8988T (cell line): ENCODE measurements at places on chromosomes 1 and 21.

DNA sequence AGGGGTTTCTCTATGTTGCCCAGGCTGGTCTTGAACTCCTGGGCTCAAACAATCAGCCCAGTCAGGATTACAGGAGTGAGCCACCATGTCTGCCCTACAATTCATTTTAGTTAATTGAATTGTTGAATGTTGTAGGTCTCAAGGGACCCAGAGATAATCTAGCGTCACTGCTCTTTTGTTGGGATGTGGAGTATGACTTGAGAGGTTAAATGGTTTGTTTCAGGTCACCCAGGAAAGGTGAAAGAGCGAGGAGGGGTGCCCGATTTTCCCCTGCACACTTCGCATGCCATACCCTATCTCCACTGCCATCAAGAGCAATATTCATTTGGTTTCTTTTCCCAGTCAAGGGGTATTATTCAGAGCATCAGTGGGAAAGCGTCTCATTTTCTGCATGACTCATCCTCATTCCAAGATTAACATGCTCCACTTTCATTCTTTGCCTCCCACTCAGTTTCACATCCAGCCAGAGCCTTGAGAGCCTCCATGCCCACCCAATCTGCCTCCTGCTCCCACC is 13.1 kb upstream of the SLC30A1 start:
- no peak for DNase-seq

DNA sequence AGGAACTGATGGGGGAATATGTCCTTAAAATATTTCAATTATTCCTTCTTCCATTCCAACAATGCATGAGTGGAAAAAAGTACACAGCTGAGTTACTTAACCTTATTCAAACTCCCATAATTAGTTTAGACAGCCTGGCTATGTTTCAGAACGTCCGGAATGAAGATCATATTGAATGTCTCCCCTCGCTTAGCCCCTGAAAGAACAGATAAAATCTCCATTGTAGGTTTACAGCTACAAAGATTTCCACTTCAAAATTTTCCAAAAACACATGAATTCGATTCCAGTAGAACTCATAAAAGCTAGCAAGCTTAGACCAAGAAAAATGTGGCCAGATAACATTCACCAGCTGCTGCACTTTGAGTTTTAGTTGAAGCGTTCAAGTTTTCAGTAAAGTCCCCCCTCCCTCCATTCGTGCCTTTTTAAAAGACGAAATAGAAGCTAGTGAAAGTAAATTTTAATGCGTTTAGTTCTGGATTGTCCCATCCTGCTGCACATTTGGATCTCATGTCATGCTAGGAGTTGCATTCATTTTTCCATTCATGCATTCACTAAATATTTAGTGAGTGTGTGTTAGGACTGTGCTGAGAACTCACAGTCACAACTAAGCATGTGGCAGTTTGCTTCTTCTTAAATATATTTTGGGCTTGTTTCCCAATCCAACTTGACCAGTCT is 29.4 kb upstream of the SSX2IP start:
- no peak for DNase-seq

DNA sequence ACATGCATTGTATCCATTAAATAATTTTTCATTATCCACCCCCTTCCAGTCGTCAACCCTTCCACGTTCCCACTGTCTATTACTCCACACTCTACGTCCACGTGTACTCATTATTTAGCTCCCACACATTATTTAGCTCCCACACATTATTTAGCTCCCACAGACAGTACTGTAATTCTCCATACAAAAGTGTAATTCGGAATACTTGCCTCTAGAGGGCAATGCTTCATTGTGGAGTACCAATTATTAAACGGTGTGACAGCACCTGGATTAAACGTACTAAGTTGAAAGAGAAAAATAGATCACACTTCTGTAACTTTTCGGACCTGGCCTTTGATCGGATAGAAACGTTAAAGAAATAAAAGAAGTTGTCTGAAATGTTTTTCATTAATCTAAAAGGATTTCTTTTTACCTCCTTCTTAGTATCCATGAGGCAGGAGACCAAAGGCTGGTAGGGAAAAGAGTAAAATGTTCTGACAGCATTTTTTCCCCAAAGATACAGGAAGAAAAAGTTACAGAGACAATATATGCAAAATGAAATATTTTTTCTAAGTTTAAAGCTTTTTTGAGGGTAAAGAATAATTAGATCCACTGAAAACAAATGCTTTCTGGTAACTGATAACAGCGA is 99.2 kb downstream of the LHX8 start:
- no peak for DNase-seq

DNA sequence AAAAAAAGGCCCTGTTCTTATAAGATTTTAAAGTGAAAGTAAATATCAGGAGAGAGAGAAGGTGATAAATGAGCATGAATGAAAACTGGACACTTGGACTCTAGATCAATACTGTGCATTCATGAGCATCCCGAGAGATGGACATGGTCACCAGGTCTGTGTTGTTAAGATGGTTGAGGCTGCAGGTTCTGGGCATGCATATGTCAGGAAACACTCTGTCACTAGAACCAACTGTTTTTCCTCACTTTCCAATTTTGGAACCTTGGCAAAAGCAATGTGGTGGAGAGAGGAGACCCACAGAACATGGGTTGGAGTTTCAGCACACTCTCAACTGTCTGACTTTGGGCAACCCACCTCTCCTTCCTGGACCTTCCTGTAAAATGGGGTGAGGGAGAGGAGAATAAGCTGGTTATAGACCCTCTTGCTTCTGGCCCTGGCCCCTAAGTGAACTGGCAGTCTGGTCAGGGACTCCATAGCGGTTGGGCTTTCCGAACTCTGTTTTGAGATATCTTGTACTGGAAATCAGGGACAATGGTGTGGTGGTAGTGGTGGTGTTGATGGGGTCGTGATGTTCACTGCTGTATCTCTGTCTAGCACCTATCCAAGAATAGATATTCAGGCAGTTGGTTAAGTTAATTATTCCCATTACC is 4.2 kb downstream of the MAN1C1 start:
- no peak for DNase-seq

- DNase-seq: peak; percentile 43
Observed at GRCh38 chr1:25619101-25619890, 2.7 kb downstream of the MAN1C1 start.

GRCh38 chr21:24658926-24659325 is 948.4 kb downstream of the MRPL39 start:
- DNase-seq: no peak

DNA sequence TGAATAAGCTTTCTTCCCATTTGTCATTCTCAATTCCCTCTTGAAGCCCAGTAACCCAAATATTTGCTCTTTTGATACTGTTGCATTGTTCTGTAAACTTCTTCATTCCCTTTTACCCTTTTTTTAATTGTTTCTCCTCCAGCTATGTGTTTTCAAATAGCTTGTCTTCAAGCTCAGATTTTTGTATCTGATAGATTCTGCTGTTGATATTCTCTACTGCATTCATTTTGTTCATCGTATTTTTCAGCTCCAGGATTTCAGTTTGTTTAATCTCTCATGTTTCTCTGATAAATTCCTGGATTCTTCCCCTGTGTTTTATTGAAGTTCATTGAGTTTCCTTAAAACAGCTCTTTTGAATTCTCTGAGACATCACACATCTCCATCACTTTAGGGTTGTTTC is 51.8 kb downstream of the PKN2 start:
- no peak for DNase-seq

GRCh38 chr1:223512057-223512456 is 118.8 kb downstream of the CCDC185 start:
- DNase-seq: no peak

- DNase-seq: no peak
Observed at GRCh38 chr1:67666636-67667035, 18.4 kb upstream of the GADD45A start.

GRCh38 chr1:41162441-41162840 is 79.7 kb downstream of the SCMH1 start:
- DNase-seq: no peak

DNA sequence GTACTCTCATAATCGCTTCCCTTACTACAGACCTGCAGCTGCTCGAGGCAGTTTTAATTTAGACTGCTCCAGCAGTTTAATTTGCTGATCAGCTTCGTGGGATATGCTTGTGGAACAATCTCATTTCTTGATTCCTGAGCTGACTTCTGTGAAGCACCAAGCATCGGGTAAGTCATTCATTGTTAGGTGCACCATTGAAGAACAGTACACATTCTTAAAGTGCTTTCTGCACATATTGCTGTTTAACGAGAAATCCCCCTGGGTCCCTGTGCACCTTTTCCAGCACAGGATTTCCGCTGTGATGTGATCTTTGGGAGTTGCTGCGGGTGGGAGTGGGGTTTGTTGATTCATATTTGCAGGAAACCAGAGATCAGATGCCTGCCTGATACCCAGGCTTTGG is 9.1 kb downstream of the GALNT2 start:
- DNase-seq: no peak

DNA sequence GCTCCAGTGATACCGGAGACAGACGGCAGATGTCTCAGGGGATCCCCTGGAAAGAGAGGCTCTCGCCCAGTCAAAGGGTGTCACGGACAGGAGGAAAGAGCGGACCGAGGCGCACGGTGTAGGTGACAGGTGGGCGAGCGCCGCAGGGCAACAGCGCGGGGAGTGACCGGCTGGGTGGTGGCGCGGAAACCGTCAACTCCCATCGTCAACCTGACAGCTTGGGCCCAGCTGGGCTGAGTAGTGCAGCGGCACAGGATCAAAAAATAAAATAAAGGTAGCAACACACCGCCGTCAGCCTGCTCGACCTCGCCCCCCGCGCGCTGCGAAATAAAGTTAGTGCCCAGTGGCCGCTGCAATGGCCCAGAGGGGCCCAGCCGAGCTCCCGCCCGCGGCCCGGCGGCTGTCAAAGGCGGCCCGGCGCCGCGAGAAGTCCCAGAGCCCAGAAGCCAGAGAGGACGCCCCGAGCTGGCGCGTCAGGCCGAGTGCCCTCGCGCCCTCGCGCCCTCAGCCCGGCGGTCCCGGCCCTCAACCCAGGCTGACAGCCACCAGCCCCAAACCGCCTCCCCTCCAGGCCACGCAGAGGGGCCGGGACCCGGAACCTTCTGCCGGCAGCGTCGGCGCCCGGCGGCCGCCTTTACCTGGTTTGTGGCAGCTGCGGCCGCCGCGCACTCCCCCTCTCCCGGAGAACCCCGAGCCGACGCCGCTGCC is at the start of gene LYST:
LYST (minus strand) TSS at position 702 of the 708 bp plus-strand sequence. CDS start 36,489 bp downstream, outside the sequence.
- peak; percentile 24 for DNase-seq

DNA sequence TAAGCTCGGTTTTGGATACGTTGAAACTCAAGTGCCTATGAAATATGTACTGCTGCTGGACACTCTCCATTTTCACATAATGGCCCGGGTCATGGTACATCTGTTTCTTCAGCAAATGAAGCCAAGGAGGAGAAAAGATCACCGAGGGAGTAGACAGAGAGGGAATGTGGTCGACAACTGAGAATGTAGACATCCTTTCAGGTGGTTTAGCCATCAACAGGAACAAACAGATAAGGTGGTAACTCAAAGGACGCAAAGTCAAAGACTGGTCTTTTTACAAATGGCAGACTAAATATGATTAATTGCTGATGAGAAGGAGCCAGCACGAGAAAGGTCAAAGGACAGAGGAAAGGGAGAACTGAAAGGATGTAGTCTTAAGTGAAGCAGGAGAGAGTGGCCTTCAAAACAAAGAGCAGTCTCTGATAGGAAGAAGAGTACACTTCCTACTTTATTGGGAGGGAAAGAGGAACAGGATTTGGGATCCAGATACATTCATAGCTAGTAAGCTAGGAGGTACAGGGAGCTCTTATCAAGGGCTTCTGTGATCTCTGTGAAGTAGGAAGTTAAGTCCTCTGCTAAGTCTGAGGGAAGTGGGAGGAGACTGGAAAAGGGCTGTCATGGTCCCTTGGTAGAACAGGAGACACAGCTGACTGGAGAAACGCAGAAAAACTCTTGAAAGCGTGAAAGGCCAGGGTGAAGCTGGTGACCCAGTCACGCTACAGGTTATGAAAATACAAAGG is 28.3 kb downstream of the NUP133 start:
- no peak for DNase-seq

DNA sequence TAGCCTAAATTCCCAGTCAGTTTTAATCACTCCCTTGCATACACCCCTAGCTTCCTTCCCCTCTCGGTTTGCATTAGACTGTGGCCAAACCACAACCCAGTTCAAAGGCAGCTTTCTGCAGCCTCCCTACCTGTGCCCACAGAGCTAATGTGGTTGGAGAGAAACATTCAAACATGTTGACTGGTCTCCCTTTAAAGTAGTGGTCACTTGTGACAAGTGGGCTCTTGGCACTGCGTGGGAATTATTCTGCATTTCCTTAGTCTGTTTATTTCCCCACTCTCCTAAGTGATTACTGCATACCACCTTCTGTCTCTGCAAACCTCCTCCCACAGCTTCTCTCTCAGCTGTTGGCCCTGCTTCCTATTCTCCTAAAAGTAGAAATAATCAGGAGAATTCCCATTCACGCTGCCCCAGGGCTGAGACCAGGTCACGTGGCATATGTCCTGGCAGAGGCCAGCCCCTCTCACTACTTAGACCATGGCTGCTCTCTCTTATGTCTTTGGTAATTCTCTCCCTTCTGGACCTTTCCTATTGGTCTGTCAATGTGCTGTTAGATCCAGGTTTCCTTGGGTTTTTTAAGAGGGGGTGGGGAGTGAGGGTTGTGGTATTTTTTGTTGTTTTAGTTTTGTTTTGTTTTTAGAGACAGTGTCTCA is 38.4 kb upstream of the CD101 start:
- no peak for DNase-seq

DNA sequence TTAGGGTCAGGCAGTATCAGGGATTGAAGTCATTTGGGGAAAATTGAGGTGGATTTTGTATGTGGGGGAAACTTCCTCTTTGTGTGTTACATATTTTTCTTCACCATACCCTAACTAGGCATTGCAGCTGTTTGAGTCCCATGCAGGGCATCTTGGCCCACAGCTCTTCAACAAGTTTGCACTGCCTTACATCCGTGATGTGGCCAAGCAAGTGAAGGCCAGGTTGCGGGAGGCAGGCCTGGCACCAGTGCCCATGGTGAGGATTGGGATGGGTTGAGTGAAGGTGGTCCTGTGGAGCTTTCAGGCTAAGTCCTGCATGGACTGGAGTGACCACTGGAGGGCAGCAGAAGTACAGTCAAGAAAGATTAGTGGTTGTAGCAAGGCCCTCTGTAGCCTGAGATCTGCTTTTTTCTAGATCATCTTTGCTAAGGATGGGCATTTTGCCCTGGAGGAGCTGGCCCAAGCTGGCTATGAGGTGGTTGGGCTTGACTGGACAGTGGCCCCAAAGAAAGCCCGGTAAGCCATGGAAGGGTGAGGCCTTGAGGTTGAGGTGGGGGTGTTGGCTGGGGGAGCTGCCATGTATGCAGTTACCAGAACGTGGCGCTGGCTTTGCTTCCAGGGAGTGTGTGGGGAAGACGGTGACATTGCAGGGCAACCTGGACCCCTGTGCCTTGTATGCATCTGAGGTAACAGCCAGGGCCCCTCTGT is 2.4 kb downstream of the UROD start:
- peak; percentile 53 for DNase-seq

GRCh38 chr1:232450615-232451014 is 179.3 kb downstream of the SIPA1L2 start:
- DNase-seq: no peak

GRCh38 chr1:7011826-7012225 is 226.6 kb downstream of the CAMTA1 start:
- no peak for DNase-seq

GRCh38 chr21:34704119-34704518 is 35.3 kb downstream of the CLIC6 start:
- no peak for DNase-seq
